ENCODE measurements at places on chromosomes 13 and 19.
A peak's percentile ranks its signal among the peaks of the same experiment; 100 is the strongest.

DNA sequence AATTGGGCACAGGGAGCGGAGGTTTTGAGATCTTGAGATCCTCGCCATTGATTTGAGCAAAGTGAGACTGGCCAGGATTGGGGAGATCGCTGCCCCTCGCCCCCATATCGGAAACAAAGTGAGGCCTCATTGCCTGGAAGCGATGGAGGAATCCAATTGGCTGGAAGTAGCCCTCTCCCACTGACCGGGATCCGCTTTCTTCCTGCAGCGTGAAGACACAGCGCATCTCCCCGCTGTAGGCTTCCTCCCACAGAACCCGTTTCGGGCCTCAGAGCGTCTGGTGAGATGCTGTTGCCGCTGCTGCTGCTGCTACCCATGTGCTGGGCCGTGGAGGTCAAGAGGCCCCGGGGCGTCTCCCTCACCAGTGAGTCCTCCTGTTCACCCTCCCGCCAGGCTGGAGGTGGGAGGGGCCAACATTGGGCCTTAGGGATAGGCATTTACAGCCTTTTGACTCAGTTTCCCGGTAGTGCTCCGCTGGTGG is 438 bp downstream of the PRKCSH start:
- DNase-seq: no peak

DNA sequence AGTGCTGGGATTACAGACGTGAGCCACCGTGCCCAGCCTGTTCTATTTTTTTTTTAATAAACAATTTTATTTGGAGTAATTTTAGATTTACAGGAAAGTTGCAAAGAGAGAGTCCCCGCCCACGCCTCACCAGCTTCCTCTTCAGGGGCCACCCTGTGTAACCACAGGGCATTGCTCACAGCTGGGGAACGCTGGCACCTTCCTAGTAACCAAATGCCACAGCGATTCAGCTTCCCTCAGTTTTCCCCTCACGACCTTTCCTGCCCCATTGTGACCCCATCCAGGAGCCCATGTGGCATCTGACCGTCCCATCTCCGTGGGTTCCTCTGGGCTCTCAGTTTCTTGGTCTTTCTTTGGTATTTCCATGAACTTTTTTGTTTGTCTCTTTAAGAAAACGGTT is 83.9 kb downstream of the GNG7 start:
- peak; percentile 56 for DNase-seq

DNA sequence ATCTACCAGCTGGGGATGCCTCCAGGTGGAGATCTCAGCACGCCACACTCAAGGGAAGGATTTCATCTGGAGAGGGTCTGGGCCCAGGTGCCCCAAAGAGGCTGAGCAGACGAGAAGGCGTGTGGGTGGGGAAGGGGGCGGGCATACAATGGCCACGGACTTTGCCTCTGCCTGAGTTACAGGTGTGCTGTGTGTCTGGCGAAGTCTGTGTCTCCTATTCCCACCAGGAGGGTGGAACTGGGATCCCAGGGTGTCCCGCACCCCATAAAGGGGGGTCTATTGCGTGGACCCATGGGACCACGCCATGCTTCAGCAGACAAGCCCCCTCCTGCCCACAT is 3.6 kb downstream of the TLE2 start:
- no peak for DNase-seq

DNA sequence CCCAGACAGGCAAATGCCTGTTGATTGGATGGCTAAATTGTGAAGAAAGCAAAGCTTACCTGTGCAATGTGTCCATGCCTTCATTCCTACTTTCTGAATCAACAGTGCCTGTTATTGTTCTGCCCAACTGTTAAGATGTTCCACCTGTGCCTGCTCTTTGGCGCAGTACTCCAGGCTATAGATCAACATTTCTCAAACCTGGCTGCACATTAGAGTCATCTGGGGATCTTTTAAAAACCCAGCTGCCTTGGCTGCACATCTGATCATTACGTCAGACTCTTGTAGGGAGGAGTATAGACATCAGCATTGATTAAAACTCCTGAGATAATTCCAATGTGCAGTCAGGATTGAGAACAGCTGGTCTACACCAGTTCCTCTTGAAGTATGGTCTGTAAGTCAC is 16.2 kb upstream of the CPB2 start:
- no peak for DNase-seq

DNA sequence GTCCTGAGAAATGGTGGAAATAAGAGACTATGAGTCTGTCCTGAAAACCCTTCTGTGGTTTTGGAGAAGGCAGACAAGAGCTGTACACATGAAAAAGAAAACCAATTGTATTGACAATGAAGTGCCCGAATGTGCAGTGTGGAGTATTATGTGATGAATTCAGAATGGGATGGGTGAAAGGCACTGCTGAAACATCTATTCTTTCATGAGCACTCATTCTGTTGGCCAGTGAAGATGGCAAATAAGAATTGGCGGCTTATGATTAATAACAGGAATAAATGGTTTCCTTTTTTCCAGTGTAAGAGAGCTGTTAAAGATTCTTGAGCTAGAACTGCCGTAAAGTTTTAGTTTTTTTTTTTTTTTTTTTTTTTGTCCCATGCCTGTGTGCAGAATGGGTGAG is 5.7 kb downstream of the POLR1D start:
- DNase-seq: no peak

DNA sequence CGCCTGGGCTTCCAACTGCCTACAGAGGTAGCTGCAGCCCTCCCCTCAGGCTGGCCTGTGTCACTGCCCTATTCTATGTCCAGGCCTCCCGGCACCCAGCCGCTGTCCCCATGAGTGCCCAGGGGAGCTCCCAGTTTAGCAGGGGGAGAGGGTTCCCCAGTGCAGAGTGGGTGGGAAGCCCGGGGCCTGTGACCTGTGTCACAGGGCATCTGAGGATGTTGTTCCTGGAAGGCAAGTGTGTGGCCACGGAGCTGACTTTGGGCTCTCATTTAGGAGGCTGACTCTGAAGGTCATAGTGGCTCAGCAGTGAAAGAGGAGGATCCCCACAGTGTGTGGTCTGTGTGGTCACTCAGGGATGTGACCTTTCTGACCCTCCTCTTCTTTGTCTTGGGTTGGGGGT is 25.1 kb downstream of the PPP1R37 start:
- DNase-seq: no peak
